ENCODE measurements at places on chromosomes 11 and 22. TPM values are rescaled to one million over a fixed set of nuclear protein-coding genes. Genes with fewer than 3 reads are reported as not detected.

SLC29A2 gene
- 0.62 TPM for total RNA-seq

RBFOX2 gene
- total RNA-seq = 55.3 TPM

TRIM51 gene
- total RNA-seq = not detected

MS4A4A gene
- total RNA-seq = 0.55 TPM

PHLDA2 gene
- total RNA-seq = 15.2 TPM

PKDREJ gene
- not detected for total RNA-seq

RPS6KA4 gene
- total RNA-seq = 33.2 TPM

OR5B21 gene
- total RNA-seq = not detected

SC5D gene
- total RNA-seq = 42.0 TPM

NPAS4 gene
- total RNA-seq = not detected

PI4KA gene
- 19.6 TPM for total RNA-seq

KCNQ1OT1 gene
- 0.17 TPM for total RNA-seq

DNA sequence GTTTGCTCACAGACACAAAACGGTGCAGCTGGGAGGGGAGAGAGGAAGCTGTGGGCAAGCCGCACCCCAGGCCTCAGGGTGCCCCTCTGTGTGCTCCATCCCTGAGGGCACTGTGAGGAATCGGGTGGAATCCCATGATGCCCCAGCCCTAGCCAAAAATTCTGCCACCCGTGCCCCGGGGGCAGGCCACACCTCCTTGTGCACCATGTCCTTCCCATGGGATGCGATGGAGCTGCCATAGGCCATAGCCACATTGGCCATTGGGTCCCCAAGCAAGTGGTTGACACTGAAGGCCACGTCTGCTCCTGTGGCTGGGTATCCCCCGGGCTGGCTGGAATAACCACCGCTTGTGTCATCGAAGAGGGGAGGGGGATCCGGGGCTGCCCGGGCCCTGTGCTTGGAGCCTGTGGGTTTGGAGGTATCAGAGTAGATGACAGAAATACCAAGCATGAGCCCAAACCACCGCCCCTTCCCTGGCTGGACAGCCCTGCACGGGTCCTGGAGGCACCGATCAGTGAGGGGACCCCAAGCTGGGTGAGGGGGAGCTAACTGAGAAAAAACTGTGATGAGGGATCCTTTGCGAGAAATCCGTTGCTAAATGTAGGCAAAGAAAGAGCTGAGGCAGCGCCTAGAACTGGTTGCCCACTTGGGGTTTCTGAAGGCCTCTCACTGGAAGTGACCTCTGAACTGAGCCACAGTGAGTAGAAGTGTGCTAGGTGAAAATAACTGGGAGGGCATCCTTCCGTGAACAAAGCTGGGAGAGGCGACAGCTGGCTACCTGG is 863 bp downstream of the YIF1A start:
- DNase-seq = no peak

GRCh38 chr11:1074244-1075221 is at the start of gene MUC2:
Gene MUC2 (plus strand): TSS chr11:1074874.
- no peak for DNase-seq

- DNase-seq = no peak
Observed at GRCh38 chr22:23176645-23177027, 3.7 kb upstream of the BCR start.

GRCh38 chr11:115958089-115959000 is 454.1 kb upstream of the CADM1 start:
- no peak for DNase-seq

DNA sequence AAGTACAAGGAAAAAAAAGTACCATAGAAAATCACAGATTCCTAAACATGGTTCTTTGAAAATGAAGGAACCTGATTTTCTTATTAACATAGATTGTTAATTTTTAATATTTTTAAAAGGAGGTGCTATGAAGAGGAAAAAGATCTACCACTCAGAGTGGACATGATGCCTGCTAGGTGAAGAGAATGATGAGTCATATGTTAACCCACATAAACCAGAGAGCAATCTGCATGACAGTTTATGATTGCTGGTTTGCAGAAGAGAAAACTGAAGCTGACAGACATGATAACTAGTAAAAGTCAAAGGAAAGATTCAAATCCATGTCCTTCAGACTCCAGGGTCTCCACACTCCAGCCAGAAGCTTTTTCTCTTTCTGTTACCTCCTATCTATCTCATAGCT is 1231.7 kb downstream of the LRRC4C start:
- DNase-seq = no peak

DNA sequence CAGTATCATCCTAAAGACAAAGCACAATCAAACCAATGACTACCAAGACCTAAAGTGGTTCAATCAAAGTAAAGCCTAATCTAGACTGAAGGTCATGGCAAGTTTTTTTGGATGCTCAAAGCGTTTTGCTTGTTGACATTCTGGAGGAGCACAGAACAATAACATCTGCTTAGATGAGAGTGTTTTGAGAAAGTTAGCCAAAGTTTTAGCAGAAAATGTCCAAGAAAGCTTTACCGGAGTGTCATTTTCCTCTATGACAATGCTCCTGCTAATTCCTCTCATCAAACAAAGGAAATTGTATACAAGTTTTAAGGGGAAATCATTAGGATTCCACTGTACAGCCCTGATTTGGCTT is 256.9 kb upstream of the FAT3 start:
- DNase-seq = no peak

- DNase-seq = no peak
Observed at GRCh38 chr11:134819041-134819440, 407.0 kb upstream of the B3GAT1 start.

DNA sequence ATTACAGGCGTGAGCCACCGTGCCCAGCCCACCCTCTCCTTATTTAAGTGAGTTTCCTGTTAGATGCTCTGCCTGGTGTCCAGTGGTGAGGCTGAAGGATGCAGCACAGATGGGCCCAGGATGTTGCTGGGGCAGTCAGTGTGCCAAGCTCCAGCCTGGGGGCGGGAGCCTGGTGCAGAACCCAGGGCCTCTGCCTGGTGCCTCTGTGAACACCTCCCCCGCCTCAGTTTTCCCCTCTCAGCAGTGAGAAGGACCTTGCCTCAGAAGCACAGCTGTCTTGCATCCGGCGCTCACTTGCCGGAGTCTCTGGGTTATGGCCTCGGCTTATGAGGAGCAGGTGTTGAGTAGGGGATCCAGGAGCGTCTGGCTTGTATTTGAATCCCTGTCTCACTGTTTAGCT is 116.2 kb downstream of the KIAA1671 start:
- DNase-seq = no peak

DNA sequence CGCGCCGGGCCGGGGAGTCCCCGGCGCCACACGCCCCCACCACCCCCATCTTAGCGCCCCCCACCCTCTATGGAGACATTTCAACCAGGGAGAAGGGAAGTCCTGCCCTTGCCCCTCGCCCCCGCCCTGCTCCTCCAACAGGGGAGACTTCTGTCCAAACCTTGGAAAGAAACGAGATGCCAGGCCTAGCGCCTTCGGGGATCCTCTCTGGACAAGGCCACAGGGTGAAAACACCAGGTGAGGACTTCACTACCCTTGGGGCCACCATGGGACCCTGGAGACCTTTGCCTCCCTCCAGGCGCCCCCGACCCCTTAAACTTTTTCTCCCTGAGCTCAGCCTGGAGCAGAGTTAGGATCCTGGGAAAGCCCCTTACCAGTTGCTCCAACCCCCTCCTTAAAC is 11.6 kb upstream of the NPAS4 start:
- DNase-seq = no peak

DNA sequence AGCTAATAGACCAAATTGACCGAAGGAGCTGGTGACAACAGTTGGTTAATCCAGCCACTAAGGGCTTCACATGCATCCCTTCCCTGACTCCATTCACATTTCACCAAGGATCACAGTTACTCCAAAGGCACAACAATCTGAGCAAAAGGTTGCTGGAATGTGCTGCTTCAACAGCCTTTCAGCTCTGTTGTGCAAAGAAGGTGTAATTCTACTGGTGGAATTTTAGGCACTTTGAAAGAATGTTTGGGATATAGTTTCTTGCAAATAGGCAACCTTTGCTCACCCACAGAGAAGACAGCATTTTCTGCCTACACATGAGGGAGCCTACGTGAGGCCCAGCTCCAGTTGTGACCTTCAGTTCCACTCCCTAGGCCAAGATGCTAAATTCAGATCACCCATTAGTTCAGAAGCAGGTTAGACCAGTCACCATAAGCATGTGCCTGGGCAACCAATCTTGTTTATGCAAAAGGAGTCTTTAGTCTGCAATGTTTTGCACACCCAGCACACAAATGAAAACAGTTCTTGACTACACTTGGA is 21.6 kb upstream of the FCHSD2 start:
- no peak for DNase-seq

- no peak for DNase-seq
Observed at GRCh38 chr11:45157247-45158209, 11.1 kb downstream of the PRDM11 start.

DNA sequence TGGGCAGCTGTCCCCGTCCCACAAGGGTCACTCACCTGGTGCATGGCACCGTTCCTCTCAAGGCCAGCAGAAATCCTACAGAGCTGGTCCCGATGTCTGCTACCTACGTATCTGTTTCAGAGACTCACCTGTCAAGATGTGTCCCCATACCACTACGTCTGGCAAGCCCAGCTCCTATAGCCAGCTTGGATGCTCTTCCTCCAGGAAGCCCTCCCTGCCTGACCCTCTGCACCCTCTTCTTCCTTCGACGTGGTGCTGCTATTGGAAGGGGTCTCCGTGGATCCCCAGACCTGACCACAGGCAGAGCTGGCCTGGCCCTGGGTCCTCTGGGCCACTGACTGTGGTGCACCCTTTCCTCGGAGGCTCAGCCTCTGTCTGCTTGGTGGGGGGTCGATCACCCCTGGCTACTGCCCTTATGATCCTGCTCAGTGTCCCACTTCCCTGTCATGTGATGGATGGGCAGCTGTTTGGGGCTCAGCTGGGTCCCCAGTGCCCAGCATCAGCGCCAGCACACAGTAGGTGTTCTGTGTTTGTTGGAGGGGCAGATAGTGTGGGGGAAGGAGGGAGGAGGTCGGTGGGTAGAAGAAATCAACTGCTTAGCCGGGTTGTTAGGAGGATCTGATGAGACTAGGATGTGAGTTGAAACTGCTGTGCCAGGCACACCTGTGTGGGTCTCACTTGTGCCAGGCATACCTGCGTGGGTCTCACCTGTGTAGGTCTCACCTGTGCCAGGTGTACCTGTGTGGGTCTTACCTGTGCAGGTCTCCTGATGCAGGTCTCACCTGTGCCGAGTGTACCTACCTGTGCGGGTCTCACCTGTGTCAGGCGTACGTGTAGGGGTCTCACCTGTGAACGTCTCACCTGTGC is 21.7 kb upstream of the ARHGAP8 start:
- no peak for DNase-seq

GRCh38 chr11:121431820-121432526 is 20.1 kb upstream of the SORL1 start:
- no peak for DNase-seq

GRCh38 chr11:92347454-92347853 is 122.8 kb downstream of the FAT3 start:
- DNase-seq = no peak

GRCh38 chr11:76217653-76218160 is 11.4 kb upstream of the WNT11 start:
- DNase-seq = no peak

- no peak for DNase-seq
Observed at GRCh38 chr11:45527898-45528297, 137.5 kb downstream of the CHST1 start.

DNA sequence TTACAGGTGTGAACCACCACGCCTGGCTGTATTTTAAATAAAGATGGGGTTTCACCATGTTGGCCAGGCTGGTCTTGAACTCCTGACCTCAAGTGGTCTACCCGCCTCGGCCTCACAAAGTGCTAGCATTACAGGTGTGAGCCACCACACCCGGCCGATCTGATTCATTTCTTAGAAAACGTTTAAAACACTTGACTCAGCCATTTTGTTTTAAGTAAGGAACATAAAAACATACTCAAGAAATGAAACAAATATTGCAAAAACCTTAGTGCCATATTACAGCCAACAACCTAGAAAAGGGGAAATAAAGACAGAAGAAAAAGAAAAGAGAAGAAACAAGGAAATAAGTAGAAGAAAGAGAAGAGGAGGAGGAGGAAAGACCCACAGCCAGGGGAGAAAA is 17.4 kb downstream of the LRFN4 start:
- no peak for DNase-seq

GRCh38 chr11:45723397-45723796 is 58.0 kb upstream of the CHST1 start:
- DNase-seq = no peak

DNA sequence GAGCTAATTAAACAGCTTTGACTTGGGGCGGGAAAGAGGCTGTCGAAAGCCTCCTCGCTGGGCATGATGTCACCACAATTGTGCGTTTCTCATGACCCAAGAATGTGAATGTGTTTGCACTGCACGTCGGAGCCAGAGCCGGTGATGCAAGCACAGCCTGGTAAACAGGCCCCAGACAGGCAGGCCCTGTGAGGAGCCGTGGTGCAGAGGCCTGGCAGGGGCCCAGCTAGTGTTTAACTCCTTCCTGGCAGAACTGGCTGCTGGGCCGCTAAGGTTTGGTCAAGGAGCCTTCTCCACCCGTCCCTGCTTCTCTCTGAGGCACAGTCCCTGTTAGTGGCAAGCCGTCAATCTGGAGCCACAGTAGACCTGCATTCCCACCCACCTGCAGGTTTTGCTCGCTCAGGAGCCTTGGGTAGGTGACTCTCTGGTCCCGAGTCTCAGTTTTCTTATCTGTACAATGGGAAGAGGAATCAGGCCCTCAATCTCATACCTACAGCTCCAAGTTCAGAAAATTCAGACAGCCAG is 25.4 kb upstream of the SMTN start:
- peak; percentile 97 for DNase-seq

DNA sequence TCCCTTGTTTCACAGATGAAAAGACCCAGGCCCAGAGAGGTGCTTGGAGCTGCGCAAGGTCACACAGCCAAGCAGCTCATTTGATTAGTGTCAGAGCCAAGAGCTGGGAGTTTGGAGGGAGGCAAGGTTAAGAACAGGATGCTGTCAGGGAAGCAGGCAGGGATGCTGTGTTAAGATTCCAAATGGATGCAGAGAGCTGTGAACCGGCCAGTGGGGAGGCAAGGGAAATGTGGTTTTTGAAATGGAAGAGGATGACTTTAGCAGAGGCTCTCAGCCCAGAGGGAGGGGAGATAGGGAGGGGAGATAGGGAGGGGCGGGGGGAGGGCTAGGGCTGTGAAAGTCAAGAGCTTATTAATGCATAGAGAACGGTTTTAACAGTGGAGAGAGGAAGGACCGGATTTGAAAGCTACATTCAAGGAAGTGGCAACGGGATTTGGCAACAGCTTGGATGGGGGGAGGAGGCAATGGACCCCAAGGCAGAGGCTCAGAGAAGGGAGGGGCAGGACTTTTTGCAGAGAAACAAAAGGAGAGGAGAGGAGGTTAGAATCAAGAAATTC is 13.0 kb downstream of the RTN4RL2 start:
- DNase-seq = no peak

DNA sequence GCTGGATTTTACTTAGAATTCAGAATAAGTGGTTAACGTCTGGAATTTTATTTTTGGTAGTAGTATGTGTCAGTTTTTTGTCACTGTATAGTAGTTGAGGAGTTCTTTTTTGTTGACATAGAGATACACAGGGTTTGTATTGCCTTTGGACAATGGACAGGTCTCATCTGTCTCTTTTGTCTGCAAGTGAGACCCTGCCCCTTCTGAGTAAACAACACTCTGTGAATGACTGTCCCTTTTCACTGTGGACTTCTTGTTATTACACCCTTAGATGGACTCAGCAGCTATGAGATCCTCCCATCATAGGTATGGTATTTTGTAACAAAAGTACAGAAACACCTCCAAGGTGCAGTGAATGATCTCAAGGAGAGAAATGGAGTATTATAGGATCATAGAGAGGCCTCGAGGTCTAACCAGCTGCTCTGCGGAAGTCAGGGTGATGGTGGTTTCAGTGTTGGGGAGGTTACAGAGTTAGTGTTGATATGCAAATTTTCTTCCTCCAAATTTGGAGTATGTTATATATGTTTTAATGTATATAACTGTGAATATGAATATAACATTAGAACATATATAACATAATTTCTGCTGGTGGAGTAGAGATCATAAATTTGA is 7.8 kb downstream of the PPP6R3 start:
- DNase-seq = no peak

Data from H4 (cell line).